Hematopoietic multipotent progenitor cell (in vitro differentiated cells): ENCODE measurements at places on chromosomes 5 and 9.

GRCh38 chr9:113808391-113809358 lies 67.4 kb upstream of the ZNF618 start:
- peak; percentile 62 for DNase-seq

- DNase-seq: no peak
Measured at GRCh38 chr5:2579126-2579525, 172.4 kb downstream of the IRX2 start.

DNA sequence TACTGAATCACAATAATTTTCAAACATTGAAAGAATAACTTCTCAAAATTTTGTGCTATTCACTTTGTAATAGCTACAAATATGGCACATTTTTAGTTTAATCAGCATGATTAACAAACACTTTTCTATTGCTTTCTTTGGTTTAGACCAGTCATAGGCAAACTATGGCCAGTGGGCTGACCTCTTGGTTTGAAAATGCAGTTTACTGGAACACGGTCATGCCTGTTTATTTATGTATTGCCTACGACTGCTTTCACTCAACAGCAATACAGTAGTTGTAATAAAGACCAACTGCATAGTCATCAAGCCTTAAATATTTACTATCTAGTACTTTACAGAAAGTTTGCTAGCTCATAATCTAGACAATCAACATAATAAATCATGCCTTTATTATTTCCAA lies 810.8 kb downstream of the TLE1 start:
- DNase-seq: no peak

DNA sequence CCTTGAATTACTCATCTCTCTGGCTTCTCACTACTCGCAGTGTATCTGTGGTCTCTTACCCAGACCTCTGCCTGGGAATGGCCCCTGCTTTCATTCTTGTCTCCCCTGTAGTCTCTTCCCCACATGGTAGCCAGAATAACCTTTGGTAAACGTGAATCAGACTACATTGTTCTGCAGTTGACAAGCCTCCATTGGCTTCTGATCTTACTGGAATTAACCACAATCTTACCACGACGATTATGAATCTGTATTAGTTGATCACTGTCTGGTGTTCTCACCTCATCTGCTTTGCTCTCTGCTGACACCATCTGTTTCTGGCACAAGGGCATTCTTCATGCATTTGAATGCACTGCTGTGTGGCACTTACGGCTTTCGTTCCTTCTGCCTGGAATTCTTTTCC lies 781.2 kb downstream of the MTRR start:
- DNase-seq: no peak

- DNase-seq: peak; percentile 41
Measured at GRCh38 chr9:113548221-113549041, 84.9 kb downstream of the RGS3 start.

GRCh38 chr9:69202556-69202955 lies 28.5 kb downstream of the TJP2 start:
- DNase-seq: no peak

- no peak for DNase-seq
Measured at GRCh38 chr9:99006511-99006910, 62.8 kb downstream of the COL15A1 start.

- DNase-seq: no peak
Measured at GRCh38 chr9:114820776-114821501, 15.1 kb upstream of the TNFSF15 start.

DNA sequence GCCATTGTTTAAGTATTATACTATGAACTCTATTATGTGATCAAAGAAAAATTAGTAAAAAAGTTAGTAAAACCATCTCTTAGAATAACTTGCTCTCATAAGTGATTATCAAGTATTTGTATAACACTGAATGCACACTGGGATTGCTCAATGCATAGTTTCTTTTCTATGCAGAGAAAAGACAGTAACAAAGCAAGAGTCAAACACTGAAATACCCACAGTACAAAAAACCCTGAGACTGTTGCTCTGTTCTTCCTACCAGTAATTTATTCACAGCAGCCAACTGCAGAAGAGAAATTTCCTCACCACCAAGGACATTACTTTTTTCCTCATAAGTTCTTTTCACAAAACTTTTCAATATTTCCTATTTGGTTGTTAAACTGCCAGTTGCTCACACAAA lies 634.4 kb downstream of the DTWD2 start:
- DNase-seq: no peak

- DNase-seq: no peak
Measured at GRCh38 chr9:94991961-94992907, 265.7 kb downstream of the AOPEP start.

DNA sequence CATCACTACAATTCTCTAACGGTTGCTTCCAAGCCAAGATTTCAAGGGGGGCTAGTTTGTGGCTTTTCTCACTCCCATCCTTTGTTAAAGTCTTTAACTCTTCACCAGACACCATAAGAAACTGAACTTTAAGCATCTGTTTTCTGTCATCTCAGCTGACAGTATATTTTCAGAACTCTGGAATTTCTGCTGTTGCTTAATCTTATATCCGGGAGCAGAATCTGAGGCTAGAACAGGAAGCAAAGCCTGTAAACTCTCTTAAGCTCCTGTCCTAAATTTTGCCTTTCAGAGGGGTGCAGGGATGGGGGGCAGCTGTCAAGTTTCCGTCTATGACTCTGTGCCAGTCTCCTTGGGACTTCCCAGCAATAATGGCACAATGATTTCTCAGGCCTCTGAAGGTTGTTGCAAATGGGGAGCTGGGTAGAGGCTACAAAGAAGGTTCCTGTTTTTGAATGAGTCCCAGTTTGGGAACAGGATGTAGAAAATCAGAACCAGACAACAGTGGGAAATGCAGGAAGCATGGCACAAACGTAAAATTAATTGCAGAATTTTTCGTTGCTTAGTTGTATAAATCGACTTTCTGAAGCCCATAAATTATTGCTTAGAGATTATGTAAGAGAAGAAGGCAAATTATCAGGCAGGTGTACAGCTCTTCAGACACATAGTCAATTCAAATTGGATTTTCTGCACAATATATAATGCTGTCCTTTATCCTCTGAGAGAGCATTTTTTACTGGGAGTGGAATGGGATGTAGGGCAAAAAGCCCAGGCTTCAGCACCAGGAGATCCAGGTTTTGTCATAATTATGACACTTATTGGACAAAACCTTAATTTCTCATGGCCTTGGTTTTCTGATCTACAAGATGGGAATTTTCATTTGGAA lies 430.9 kb downstream of the DMAC1 start:
- peak; percentile 52 for DNase-seq

- no peak for DNase-seq
Measured at GRCh38 chr9:114223564-114224246, 68.4 kb downstream of the COL27A1 start.

DNA sequence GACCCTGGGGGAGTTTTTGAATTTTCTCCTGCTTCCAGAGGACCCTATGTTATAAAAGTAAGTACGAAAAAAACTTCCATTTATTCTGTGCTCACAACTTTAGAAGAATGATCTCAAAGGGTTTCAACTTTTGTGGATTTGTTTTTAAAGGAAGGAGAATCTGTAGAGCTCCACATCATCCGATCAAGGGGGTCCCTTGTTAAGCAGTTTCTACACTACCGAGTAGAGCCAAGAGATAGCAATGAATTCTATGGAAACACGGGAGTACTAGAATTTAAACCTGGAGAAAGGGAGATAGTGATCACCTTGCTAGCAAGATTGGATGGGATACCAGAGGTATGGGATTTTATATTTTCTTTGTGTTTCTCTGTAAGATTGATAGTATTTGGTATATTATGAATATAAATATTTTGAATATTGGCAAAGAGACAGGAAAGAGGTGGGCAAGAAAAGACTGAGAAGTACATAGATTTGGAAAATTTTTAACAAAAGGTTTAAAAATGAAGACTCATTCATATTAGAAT lies 84.2 kb downstream of the ADGRV1 start:
- DNase-seq: no peak

DNA sequence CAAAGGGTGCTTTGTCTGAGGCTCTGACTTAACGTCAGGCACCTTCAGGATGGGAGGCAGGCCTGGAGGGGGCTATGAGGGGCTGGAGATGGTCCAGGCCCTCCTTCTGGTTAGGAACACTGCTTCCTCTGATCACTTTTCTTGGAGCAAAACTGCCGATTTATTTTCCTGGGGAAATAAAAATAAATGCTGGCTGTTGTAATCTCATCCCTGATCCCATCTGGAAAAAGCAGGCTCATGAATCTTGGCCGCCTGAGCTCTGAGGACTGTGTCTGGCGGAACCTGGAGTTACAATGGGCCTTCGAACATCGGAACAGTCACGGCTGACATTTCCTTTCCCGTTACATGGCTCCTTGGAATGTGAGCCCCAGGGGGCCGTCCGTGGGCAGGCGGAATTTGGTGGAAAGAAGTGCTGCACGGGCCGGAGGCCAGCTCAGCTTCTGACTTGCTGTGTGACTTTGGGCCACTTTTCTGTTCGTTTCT lies 157.8 kb downstream of the RGS3 start:
- no peak for DNase-seq

GRCh38 chr5:143619040-143619439 lies 192.9 kb upstream of the HMHB1 start:
- no peak for DNase-seq

GRCh38 chr5:37696190-37697021 lies 143.4 kb downstream of the GDNF start:
- no peak for DNase-seq

- DNase-seq: no peak
Measured at GRCh38 chr5:95124731-95125130, 160.2 kb downstream of the MCTP1 start.

- DNase-seq: no peak
Measured at GRCh38 chr5:53343187-53343586, 137.2 kb upstream of the FST start.

DNA sequence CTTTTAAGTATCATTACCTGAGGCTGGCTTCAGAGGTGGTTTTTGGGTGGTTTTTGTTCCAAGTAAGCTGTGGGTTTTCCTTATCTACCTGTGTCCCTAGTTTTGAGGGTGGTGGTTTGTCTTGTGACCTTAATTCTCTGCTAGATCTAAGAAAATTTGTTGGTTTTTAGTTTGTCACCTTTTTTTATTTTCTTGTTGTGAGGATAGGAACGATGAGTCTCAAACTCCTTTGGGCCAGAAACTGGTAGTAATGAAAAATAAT lies 73.3 kb downstream of the KCNN2 start:
- no peak for DNase-seq

- no peak for DNase-seq
Measured at GRCh38 chr9:114003758-114004157, 74.3 kb downstream of the AMBP start.

DNA sequence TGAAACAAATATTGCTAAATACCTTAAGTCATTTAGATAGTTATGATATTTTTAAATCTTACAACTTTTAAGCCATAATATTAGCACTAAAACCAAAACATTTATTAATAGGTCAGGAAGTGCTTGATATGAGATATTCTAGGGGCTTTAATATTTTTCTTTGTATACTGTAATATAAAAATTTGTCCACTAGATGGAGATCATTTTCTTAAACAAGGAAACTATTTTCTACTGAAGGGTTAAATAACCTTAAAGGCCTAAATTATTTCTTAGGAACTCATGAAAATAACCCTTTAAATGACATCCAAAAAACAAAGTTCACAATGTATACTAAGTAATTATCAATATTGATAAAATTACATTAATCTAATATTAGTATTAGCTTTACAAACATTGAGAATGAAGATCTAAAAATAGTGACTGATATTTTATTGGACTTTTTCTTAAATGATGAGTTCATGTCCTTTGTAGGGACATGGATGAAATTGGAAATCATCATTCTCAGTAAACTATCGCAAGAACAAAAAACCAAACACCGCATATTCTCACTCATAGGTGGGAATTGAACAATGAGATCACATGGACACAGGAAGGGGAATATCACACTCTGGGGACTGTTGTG lies 635.7 kb downstream of the RAB3C start:
- peak; percentile 56 for DNase-seq

GRCh38 chr5:124040799-124041198 lies 528.8 kb downstream of the CSNK1G3 start:
- DNase-seq: peak; percentile 4

GRCh38 chr5:14440582-14441431 lies 140.8 kb upstream of the OTULINL start:
- DNase-seq: no peak

DNA sequence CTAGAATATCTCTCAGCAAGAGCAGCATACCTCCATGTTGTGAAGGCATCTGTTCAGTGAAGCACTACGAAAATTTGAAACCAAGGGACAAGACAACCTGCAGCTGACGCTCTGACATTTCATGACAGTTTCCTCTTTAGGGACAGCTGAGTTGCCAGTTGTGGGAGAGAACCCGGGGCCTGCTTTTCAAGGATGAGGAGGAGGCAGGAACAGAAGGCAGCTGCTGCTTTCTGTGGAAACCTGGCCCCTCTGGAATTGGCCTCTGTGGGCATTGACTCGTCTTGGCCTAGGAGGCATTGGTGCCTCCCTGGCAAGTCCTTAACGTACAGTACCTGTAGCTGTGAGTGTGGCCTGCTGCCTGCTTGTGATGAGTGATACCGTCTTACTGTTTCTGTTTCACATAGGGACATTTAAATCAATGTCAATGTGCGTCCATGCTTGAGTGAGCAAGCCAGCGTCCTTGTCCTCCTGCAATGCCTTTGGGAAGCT lies 21.6 kb downstream of the SLC46A2 start:
- DNase-seq: no peak

GRCh38 chr9:7937761-7938491 lies 138.3 kb upstream of the DMAC1 start:
- no peak for DNase-seq

- no peak for DNase-seq
Measured at GRCh38 chr5:58348996-58349728, 110.7 kb downstream of the PLK2 start.

GRCh38 chr9:4984171-4984620 lies 876 bp upstream of the JAK2 start:
- no peak for DNase-seq

- DNase-seq: no peak
Measured at GRCh38 chr9:90176901-90177300, 465.7 kb downstream of the DIRAS2 start.

DNA sequence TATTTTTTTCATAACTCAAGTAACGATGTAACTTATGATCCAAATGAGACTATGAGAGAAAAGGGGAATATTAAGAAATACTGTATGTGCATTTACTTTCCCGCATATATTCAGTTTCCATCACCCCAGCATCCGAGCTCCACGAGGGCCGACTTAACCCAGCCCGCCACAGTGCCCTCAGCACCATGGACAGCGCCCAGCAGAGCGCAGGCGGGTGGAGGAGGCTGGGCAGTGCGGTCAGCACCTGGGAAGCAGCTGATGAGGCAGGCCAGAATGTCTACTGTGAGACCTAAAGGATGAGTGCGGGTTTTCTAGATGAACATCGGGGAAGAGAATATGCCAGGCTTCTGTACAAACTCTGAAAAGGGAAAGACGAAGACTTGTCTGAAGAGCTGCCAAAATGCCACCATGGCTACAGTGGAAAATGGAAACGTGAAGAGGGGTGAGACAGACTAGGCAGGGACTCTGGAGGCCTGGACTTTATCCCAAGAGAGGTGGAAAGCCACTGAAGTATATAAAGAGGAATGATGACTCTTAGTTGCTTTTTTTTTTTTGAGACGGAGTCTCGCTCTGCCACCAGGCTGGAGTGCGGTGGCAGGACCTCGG lies 34.5 kb upstream of the MED27 start:
- DNase-seq: peak; percentile 45

- DNase-seq: no peak
Measured at GRCh38 chr5:172107571-172107970, 80.5 kb downstream of the STK10 start.
